ENCODE measurements at places on chromosomes 1 and 21.

- peaks cover 2% of the 10 kb centered on the region for H3K4me1 ChIP-seq
- no peaks in the 10 kb centered on the region for H3K36me3 ChIP-seq
- H3K4me3 ChIP-seq, result no peak overlapping the region
Observed at GRCh38 chr1:206887701-206888100, 9.5 kb upstream of the IL24 start.

DNA sequence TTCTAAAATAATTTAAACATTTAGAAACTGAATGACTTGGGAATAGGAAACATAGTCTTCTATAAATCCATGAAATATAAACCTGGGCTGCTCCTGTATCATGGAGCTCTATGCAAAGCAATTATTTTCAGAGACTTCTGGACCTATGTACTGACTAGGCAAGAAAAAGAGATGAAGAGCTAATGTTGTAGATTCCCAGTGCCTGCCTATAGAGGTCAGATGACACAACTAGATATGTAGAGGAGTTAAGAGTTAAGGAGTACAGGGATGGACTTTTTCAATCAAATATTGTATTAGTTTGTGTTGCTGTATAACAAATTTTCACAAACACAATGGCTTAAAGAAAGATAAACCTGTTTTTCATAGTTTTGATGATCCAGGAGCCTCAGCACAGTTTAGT, 1434.5 kb downstream of the KCNT2 start:
- DNase-seq, result no peak
- H3K4me1 ChIP-seq, result no peaks in the 10 kb centered on the region

GRCh38 chr1:92372164-92372563, 73.3 kb downstream of the RPAP2 start:
- H3K36me3 ChIP-seq, result no peaks in the 10 kb centered on the region
- no peaks in the 10 kb centered on the region for H3K27me3 ChIP-seq
- no peak for DNase-seq
- no peak overlapping the region for H3K4me3 ChIP-seq

- no peaks in the 10 kb centered on the region for H3K27me3 ChIP-seq
- H3K27ac ChIP-seq, result no peak overlapping the region
- H3K4me1 ChIP-seq, result no peaks in the 10 kb centered on the region
- no peaks in the 10 kb centered on the region for H3K36me3 ChIP-seq
- no peak for DNase-seq
- no peak overlapping the region for H3K4me3 ChIP-seq
Observed at GRCh38 chr1:79373481-79374125, 367.1 kb upstream of the ADGRL4 start.

Data from ovary (tissue), 10 donors.